PC-3 (cell line): ENCODE measurements at places on chromosomes 5 and 9. TPM values are rescaled to one million over a fixed set of nuclear protein-coding genes. Genes with fewer than 3 reads are reported as not detected.

GRCh38 chr5:16776611-16777251 is 159.4 kb downstream of the MYO10 start:
- DNase-seq = no peak

WNK2 gene
- total RNA-seq = 11.7 and 15.5 TPM in 2 replicates

GRCh38 chr9:93711002-93711401 is 134.6 kb downstream of the PHF2 start:
- DNase-seq = no peak

DNA sequence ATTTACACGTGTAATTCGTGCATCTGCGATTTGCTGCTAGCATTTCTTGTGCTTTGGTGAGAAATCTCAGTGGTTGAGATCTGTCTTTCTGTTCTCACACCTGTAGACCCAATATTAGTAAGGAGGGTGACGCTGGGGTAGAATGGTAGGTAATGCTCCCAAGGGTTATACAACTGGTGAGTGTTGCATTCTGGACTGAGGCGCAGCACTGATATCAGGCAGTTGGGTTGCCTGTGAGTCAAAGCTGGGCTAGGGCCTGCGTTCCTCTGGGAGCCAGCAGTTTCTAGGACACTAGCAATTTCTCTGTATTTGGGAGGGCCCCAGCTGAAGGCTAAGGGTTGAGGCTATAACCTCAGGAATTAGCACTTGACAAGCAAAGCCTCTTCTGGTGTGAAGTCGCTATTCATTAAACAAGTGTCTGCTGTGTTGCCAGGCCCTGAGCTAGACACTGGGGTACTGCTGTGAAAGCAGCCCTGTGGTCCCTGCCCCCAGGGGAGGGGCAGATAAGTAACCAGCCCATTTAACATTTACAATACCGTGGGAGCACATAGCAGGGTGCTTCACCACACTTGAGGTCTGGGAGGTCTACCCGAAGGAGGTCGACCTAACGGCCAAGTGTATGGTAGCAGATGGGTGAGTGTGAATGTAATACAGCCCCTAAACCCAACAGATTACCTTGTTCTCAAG is 28.7 kb downstream of the LARP1 start:
- no peak for DNase-seq

GRCh38 chr9:89648247-89649000 is 43.6 kb downstream of the GADD45G start:
- no peak for DNase-seq

DNA sequence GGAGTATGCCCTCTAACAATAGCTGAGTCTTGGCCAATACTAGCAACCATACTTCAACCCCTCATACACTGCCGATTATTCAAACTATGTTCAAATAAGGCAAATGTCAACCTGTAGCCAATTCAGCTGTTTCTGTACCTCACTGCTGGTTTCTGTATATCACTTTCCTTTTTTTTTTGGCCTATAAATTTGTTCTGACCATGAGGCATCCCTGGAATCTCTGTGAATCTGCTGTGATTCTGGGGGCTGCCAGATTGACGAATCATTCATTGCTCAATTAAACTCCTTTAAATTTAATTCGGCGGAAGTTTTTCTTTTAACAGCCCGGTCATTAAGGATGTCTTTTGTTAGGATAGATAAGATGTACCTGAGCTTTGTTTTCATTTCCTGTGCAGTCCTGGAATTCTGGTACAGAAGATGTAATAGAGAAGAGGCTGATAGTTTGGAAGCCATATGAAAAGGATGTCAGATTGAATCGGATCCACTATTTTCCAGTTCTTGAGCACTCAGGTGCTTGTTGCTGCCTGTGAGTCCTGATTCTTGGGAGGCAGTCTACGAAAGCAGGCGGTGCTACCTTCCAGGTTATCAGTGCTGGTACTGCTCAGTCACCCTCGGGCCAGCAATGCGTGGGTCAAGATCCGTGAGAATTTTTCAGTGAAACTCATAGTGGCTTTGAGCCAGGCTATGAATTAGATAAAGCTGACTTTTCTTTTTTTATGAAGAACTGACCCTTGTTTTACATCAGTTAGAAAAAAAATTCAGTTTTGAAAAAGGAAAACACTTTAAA is 106.2 kb upstream of the TUT7 start:
- no peak for DNase-seq

- peak; percentile 95 for DNase-seq
Observed at GRCh38 chr5:111748304-111748763, 8.7 kb downstream of the NREP start.

- no peak for DNase-seq
Observed at GRCh38 chr9:135745189-135745588, 43.2 kb downstream of the KCNT1 start.

GRCh38 chr9:79598562-79599345 is 27.0 kb downstream of the TLE4 start:
- no peak for DNase-seq

- no peak for DNase-seq
Observed at GRCh38 chr9:128919402-128920089, 1.2 kb upstream of the PHYHD1 start.

- no peak for DNase-seq
Observed at GRCh38 chr9:100204796-100205195, 105.8 kb downstream of the INVS start.

FST gene
- total RNA-seq = 403 and 407 TPM in 2 replicates

TNFSF15 gene
- total RNA-seq = 1.7 and 2.2 TPM in 2 replicates

- no peak for DNase-seq
Observed at GRCh38 chr9:133230093-133230492, 21.0 kb upstream of the OBP2B start.

INSL6 gene
- not detected in 2 replicates for total RNA-seq

DNA sequence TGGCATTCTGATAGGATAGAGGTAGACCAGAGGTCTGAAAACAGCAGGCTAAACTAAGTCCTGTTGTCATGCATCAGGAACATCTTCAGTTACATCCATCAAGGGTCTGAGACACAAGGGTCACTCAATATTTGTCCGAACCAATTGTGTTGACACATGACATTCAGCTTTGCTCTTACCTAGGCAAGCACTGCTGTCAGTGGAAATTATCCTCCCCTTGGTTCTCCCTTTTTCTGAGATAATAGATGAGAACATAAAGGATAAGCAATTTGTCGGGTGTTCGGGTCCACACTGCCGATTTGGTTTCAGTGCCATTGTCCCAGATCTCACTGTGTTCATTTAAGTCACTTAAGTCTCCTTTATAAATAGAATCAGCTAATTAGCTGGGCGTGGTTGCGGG is 148.3 kb upstream of the MSX2 start:
- no peak for DNase-seq

RASEF gene
- total RNA-seq = 12.3 and 14.7 TPM in 2 replicates

CCL27 gene
- total RNA-seq = not detected in 2 replicates

LECT2 gene
- total RNA-seq = not detected in 2 replicates

DNA sequence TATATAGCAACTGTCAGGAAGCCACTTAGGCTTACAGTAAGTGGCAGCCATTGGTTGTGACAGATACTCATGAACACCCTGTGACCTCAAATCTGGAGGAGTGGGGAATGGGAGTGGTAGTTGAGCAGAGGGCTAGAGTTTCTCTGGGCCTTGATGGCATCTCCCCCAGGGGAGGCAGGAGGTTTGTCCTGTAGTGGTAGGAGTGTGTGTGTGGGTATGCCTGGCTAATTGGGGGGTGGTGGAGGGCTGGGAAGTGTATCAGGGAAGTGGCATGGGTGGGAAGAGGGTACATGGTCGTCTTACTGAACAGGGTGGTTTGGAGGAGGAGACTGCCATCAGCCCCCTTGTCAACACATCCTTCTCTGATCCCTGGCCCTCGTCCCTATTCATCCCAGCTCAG is 71.5 kb downstream of the PSD2 start:
- no peak for DNase-seq
